ENCODE measurements at places on chromosomes 2 and 18. TPM values are rescaled to one million over a fixed set of nuclear protein-coding genes. Genes with fewer than 3 reads are reported as not detected.
A peak's percentile ranks its signal among the peaks of the same experiment; 100 is the strongest.

BMP10 gene
- not detected for polyA plus RNA-seq

PNPT1 gene
- polyA plus RNA-seq, result 6.6 TPM

- H3K27me3 ChIP-seq, result no peaks in the 10 kb centered on the region
- no peak overlapping the region for H3K4me3 ChIP-seq
- no peak overlapping the region for H3K27ac ChIP-seq
Measured at GRCh38 chr2:227471412-227471811, 544 bp upstream of the AGFG1 start.

DNA sequence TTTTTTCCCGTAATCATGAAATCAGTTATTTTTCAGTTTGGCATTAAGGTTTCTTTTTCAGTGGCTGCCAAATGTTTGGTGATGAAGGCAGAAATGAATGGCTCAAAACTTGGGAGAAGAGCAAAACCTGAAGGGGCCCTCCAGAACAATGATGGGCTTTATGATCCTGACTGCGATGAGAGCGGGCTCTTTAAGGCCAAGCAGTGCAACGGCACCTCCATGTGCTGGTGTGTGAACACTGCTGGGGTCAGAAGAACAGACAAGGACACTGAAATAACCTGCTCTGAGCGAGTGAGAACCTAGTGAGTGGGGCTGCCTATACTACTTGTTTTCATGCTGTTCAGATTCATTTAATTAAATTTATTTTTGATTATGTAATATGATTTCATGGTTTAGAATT, 29.2 kb upstream of the MSH2 start:
- H3K4me3 ChIP-seq, result no peak overlapping the region
- H3K4me1 ChIP-seq, result peaks cover 9% of the 10 kb centered on the region
- H3K36me3 ChIP-seq, result no peaks in the 10 kb centered on the region
- H3K27me3 ChIP-seq, result peaks cover 5% of the 10 kb centered on the region

DNA sequence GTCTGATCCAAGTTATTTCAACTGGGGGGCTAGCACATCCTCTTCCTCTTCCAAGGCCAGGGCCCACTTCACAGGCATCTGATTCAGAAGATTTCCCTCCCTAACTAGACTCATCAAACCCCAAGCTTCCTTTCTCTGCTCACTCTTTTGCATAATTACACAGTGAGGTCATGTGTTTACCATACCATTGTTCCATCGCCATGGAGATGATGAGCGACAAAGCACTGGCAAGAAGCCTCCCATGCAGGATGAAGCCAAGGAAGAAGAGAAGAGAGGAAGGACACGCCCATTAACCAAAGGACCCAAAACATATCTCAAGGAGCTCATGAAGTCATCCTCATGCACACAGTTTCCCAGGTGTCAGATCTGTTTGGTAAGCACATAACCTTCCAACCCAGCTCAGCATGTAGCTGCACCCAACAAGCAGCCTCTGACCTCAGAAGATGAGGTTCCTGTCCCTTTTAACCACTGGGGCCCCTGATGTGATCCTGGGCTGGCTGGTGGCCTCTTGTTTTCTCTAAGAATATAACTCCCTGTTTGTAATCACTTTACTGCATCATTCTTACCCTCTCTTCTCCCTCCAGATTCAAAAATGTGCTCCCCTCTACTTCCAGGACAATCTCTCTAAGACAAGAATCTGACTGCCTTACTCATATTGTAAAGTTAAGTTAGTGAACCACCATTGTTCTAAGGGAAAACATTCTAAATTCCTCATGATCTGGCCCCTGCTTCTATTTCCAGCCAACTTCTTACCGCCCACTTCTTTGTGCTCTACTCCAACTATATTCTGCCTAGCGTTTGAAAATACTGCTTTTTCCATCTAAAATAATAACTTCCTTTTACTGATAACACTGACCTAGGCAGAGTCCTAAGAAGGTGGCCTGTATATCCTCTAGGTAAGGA, 190.1 kb downstream of the TTC32 start:
- no peaks in the 10 kb centered on the region for H3K36me3 ChIP-seq
- H3K4me1 ChIP-seq, result peaks cover 35% of the 10 kb centered on the region
- peak overlapping the region; percentile 72 for H3K27ac ChIP-seq

GRCh38 chr2:53827398-53828175, 32.2 kb downstream of the GPR75 start:
- H3K4me3 ChIP-seq, result no peak overlapping the region
- DNase-seq, result no peak
- H3K27me3 ChIP-seq, result no peaks in the 10 kb centered on the region
- H3K4me1 ChIP-seq, result no peaks in the 10 kb centered on the region
- H3K27ac ChIP-seq, result no peak overlapping the region

DNA sequence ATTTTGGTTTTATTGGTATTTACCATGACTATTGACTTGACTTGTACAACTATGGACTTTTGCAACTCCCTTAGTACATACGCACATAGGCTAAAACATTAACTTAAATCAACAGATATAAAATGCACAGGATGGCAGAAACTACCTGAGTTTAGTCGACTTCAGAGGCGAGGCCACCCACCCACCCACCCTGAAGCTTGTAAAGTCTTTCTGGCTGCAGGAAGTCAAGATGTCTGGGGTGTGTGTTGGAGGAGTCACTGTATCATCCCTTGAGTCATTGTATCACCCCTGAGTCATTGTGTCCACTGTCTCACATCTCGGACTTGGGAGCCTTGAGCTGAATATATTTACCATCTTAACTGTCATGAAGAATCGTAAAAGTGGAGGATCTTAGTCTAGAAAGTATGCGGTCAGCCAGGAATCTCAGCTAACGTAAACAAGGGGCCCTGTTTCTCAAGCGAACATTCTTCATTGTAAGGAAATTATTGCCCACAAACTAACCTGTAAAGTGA, 140.0 kb upstream of the ST6GAL2 start:
- H3K4me1 ChIP-seq, result no peaks in the 10 kb centered on the region
- no peaks in the 10 kb centered on the region for H3K36me3 ChIP-seq
- no peak for DNase-seq
- no peaks in the 10 kb centered on the region for H3K27me3 ChIP-seq

CHST10 gene
- 11.1 TPM for polyA plus RNA-seq

- no peaks in the 10 kb centered on the region for H3K27me3 ChIP-seq
- H3K27ac ChIP-seq, result no peak overlapping the region
- no peak overlapping the region for H3K4me3 ChIP-seq
- H3K4me1 ChIP-seq, result no peaks in the 10 kb centered on the region
Measured at GRCh38 chr2:31675485-31675901, 94.8 kb upstream of the SRD5A2 start.

GRCh38 chr2:150689590-150689989, 202.1 kb upstream of the RND3 start:
- H3K4me3 ChIP-seq, result no peak overlapping the region
- peaks cover 3% of the 10 kb centered on the region for H3K4me1 ChIP-seq
- DNase-seq, result no peak
- H3K27me3 ChIP-seq, result no peaks in the 10 kb centered on the region
- H3K36me3 ChIP-seq, result no peaks in the 10 kb centered on the region

- no peaks in the 10 kb centered on the region for H3K27me3 ChIP-seq
- no peak overlapping the region for H3K27ac ChIP-seq
- H3K36me3 ChIP-seq, result no peaks in the 10 kb centered on the region
- DNase-seq, result no peak
- H3K4me3 ChIP-seq, result no peak overlapping the region
Measured at GRCh38 chr2:43201497-43201896, 24.9 kb downstream of the ZFP36L2 start.

GRCh38 chr2:160561551-160562295, 68.1 kb upstream of the RBMS1 start:
- no peak overlapping the region for H3K27ac ChIP-seq
- no peaks in the 10 kb centered on the region for H3K27me3 ChIP-seq
- H3K4me3 ChIP-seq, result no peak overlapping the region

SPDYA gene
- polyA plus RNA-seq, result 0.06 TPM

- DNase-seq, result peak; percentile 80
- H3K4me1 ChIP-seq, result no peaks in the 10 kb centered on the region
- no peak overlapping the region for H3K4me3 ChIP-seq
- no peak overlapping the region for H3K27ac ChIP-seq
- no peaks in the 10 kb centered on the region for H3K36me3 ChIP-seq
Measured at GRCh38 chr2:61585383-61585782, 47.2 kb upstream of the XPO1 start.

- no peaks in the 10 kb centered on the region for H3K27me3 ChIP-seq
- DNase-seq, result no peak
- no peaks in the 10 kb centered on the region for H3K36me3 ChIP-seq
- no peak overlapping the region for H3K27ac ChIP-seq
- no peaks in the 10 kb centered on the region for H3K4me1 ChIP-seq
- H3K4me3 ChIP-seq, result no peak overlapping the region
Measured at GRCh38 chr2:140718999-140719398, 1411.8 kb downstream of the LRP1B start.

DYNC2LI1 gene
- polyA plus RNA-seq, result 2.9 TPM

DNA sequence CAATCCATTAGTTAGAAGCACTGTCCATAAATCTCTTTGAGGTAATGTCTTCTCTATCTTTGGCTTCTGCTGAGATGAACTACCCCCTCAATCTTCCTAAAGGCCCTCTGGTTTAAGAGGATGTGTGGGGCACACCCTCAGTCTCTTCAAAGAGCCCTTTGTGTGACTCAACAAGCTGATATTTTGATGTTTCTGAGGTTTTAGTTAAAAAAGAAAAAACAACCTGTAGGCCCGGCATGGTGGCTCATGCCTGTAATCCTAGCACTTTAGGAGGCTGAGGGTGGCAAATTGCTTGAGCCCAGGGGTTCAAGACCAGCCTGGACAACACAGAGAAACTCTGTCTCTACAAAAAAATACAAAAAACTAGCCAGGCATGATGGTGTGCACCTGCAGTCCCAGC, 593.5 kb downstream of the TMEM182 start:
- no peak overlapping the region for H3K4me3 ChIP-seq
- no peak for DNase-seq
- no peaks in the 10 kb centered on the region for H3K36me3 ChIP-seq
- no peak overlapping the region for H3K27ac ChIP-seq
- H3K4me1 ChIP-seq, result no peaks in the 10 kb centered on the region
- H3K27me3 ChIP-seq, result no peaks in the 10 kb centered on the region

- peak overlapping the region; percentile 37 for H3K27ac ChIP-seq
- H3K4me1 ChIP-seq, result peaks cover 38% of the 10 kb centered on the region
- no peaks in the 10 kb centered on the region for H3K27me3 ChIP-seq
- H3K4me3 ChIP-seq, result no peak overlapping the region
Measured at GRCh38 chr2:72778410-72778809, 47.4 kb downstream of the EXOC6B start.

DNA sequence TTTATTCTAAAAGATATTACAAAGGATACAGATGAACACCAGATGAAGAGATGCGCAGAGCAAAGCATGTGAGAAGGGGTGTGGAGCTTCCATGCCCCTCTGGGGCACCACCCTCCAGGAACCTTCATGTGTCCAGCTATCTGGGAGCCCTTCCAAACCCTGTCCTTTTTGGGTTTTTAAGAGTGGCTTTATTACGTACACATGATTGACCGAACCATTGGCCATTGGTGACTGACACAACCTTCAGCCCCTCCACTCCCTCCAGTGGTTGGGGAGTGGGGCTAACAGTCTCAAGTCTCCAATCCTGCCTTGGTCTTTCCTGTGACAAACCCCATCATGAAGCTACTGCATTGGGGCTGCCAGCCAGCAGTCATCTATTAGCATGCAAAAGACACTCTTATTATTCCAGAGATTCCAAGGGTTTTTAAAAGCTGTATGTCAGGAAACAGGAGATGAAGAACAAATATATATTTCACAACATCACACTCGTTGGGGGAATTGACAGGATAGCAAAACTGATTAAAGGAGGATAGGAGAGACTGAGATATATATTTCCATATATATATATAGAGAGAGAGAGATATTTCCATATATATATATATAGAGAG, 19.4 kb downstream of the IL1B start:
- H3K4me1 ChIP-seq, result peaks cover 20% of the 10 kb centered on the region
- H3K27me3 ChIP-seq, result no peaks in the 10 kb centered on the region
- no peak for DNase-seq

NEUROD1 gene
- polyA plus RNA-seq, result not detected

DNA sequence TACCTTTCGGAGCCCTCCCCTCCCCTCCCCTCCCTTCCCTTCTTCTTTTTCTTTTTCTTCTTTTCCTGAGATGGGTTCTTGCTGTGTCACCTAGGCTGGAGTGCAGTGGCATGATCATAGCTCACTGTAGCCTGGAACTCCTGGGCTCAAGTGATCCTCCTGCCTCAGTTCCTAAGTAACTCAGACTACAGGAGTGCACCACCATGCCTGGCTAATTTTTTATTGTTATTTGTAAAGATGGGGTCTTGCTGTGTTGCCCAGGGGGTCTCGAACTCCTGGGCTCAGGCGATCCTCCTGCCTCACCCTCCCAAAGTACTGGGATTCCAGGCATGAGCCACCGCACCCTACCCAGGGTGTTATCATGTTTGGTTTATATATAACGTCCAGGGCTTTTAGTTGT, 66.7 kb downstream of the ASB1 start:
- no peaks in the 10 kb centered on the region for H3K4me1 ChIP-seq
- H3K27ac ChIP-seq, result no peak overlapping the region
- H3K27me3 ChIP-seq, result no peaks in the 10 kb centered on the region
- no peak overlapping the region for H3K4me3 ChIP-seq

DNA sequence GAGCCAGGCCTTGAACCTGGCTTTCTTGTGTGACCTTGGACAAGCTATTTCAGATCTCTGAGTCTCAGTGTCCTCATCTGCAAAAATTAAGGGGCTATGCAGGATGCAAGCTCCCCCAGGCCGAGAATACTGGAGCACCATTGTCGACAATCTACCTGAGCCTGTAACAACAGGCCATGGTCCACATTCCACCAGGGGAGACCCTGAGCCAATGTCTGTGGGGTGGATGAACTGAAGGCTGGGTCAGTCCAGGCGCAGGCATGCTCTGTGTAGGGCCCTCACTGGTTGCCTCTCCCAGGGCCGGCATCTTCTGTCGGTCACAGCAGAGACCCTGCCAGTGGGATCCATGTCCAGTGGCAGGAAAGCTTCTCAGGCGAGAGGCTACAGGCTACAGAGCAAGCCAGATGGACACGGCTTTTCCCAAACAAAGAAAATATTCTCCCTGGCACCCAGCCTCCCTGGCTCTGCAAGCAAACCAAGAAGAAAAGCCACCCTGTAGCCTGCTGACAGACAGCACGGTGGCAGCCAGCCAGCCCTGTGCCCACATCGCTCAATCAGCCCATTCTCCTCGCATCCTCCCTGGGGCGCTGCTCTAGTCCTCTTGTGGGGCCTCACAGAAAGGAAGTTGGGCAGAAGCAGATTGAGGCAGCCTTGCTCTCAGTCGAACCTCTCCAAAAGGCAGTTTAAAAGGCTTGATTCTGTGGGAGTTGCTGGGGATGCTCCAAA, 48.7 kb upstream of the FZD7 start:
- H3K27me3 ChIP-seq, result peaks cover 1% of the 10 kb centered on the region
- no peaks in the 10 kb centered on the region for H3K4me1 ChIP-seq
- no peak for DNase-seq
- H3K4me3 ChIP-seq, result no peak overlapping the region
- no peak overlapping the region for H3K27ac ChIP-seq
- no peaks in the 10 kb centered on the region for H3K36me3 ChIP-seq

LRATD1 gene
- not detected for polyA plus RNA-seq

GRCh38 chr2:54591551-54591950, 131.9 kb upstream of the EML6 start:
- H3K4me1 ChIP-seq, result peaks cover 56% of the 10 kb centered on the region
- H3K27me3 ChIP-seq, result no peaks in the 10 kb centered on the region
- H3K36me3 ChIP-seq, result no peaks in the 10 kb centered on the region
- H3K4me3 ChIP-seq, result no peak overlapping the region
- DNase-seq, result no peak
- H3K27ac ChIP-seq, result no peak overlapping the region

CXCR1 gene
- polyA plus RNA-seq, result not detected

CMPK2 gene
- 0.49 TPM for polyA plus RNA-seq

Data from endothelial cell of umbilical vein (primary cell).